ENCODE measurements at places on chromosomes 2 and 18. TPM values are rescaled to one million over a fixed set of nuclear protein-coding genes. Genes with fewer than 3 reads are reported as not detected.

DNA sequence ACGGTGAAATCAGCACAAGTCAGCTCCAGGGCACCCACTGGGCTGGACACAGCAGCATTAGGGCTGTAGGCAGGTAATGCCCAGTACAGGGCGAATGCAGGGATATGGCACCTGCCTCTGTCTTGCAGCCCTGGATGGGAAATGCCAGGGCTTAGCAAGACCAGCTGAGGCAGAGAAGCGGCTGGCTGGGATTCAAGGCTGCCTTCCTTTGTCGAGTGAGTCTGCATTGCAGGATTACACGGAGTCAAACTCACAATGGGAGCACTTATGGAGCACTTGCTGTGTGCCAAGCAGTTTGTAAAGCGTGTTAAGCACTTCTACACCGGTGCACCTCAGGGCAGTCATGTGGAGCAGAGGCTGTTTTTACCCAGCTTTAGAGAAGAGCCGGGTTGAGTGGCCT is 87.3 kb upstream of the HDAC4 start:
- DNase-seq: no peak

DNA sequence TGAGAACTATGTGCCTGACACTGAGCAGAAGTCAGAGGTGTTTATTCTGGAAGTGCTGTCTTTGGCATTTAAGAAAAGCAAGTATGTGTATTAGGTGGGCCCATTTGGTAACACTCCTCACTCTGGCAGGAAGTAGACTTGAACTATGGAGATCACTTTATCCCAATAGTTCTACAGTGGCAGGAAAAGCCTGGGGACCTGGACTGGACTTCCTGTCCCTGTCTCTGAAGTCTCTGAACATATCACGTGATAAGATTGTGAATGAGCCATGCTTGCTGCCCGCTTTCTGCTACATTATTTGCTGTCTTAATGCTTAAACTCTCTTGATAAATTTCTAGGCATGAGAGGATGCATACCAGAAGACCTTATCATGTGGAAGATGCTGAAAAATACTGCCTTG is 203.7 kb downstream of the MYO3B start:
- no peak for DNase-seq

BMP10 gene
- total RNA-seq: not detected

CNDP1 gene
- 0.16 TPM for total RNA-seq
